Hindlimb muscle (tissue), 1 donor: ENCODE measurements at places on chromosomes 2 and 18. TPM values are rescaled to one million over a fixed set of nuclear protein-coding genes. Genes with fewer than 3 reads are reported as not detected.

The NETO1 gene
- polyA plus RNA-seq = not detected

The TSGA10 gene
- 2.7 TPM for polyA plus RNA-seq

The CBLN2 gene
- polyA plus RNA-seq = 2.5 TPM

The UNC80 gene
- 2.8 TPM for polyA plus RNA-seq

The SEMA4C gene
- polyA plus RNA-seq = 38.8 TPM

The SLC16A14 gene
- polyA plus RNA-seq = 2.8 TPM

The IL1F10 gene
- polyA plus RNA-seq = not detected

The LYPD1 gene
- 3.3 TPM for polyA plus RNA-seq

The COLEC12 gene
- polyA plus RNA-seq = 45.0 TPM
